ENCODE measurements at places on chromosomes 3 and 15.

- no peak for DNase-seq
Measured at GRCh38 chr3:128320551-128321340, 145.9 kb downstream of the DNAJB8 start.

DNA sequence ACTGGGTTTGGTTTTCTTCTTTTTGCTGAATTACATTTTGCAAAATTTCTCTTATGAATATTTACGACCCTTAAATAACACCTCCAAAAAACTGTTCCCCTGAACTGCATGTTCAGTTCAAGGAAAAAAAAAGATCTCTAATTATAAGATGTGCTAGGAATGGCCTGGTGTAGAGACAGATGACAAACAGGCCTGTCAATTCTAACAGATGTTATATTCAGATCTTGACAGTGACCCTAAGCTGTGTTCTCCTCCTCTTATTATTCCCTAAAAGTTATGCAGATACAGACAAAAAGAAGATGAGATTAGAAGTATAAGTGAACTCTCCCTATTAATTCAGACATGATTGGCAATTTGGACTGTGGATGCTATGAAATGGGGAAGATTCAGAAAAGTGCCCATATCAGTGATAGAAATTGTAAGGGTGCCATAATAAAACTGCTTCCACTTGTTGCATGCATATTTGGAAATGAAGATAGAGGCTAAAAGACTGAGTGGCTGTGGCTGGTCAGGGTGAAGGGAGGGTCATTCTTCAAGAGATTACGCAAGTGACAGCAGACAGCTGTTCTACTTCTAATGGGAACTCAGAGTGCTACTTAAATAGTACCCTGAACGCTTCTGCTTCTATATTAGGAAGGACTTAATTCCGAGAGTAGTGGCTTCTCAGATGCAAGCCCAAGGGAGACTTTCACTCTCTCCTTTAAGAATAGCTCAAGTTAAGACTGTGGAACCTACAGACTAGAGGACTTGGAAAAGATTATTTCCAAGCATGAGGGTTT, 75.5 kb downstream of the ADAMTS9 start:
- no peak for DNase-seq

DNA sequence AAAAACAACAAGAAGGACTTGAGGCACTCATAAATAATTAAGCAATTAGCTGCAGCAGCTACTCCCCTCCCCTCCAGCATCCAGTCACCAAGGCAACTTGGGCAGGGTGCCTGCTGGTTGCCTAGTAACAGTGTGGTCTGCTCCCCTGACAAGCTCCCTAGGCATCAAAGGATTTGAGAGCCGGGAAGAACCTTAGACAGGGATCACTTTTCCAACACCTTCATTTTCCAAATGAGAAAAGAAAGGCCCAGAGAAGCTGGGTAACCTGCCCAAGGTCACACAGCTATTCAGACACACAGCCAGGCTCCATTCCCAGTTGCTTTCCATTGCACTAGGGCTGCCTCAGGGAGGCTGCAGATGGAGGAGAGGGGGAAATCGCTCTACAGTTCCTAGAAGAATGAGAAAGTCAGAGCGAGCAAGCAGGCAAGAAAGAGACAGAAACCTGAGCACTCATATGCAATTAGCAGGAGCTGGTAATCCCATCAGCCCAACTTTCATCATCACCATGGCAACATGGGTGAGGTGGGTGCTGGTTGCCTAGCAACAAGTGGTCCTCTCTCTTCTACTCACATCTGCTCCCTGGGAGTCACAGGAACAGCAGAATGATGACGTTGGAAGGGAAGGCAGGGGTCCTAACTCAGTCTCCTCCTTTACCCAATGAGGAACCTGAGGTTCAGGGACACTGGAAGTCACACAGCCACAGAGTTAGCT, 3.6 kb upstream of the EIF4E3 start:
- peak; percentile 19 for DNase-seq

DNA sequence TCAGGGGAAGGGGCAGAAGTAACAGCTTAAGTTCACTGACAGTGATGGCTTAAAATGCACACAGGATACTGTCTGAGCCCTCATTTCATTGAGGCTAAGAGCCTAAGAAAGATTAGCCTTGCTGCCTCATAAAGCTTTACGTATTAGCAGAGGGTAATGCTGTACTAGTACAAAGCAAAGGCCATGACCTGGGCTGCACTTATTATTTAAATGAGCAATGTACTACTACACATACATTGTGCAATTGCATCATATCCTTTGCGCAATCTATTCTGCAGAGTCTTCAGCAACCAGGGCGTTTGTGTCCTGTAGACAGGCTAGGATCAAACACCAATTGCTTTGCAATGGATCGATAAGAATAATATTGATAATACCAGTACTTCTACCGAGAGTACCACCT, 221.8 kb downstream of the TPRG1 start:
- DNase-seq, result no peak

DNA sequence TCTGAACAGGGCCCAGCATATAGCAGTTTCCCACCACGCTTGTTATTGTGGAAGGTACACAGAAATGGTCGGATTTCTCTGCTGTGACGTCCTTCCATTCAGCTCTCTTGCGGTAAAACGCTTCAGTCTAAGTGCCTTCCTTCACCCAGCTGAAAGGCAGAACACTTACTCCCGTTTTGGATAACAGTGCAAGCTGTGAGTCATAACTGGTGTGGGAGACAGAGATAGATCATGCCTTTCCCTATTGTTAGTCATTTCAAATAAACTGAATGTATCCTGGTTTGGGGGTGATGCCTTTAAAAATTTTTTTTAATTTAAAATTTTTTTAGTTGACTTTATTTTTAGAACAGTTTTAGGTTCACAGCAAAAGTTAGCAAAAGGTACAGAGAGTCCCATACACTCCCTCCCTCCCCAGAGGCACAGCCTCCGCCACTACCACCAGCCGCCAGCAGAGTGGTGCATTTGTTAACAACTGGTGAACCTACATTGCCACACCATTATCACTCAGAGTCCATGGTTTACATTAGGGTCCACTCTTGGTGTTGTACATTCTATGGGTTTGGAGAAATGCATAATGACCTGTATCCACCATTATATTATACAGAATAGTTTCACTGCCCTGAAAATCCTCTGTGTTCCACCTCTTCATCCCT, 94.9 kb upstream of the NSMCE3 start:
- peak; percentile 21 for DNase-seq

- DNase-seq, result no peak
Measured at GRCh38 chr3:17132286-17133115, 247.7 kb downstream of the PLCL2 start.

- DNase-seq, result no peak
Measured at GRCh38 chr15:74170071-74170844, 3.3 kb upstream of the ISLR start.

- no peak for DNase-seq
Measured at GRCh38 chr3:111081008-111081545, 9.5 kb downstream of the NECTIN3 start.

- no peak for DNase-seq
Measured at GRCh38 chr3:87801409-87801808, 257.4 kb downstream of the CGGBP1 start.

GRCh38 chr3:111418391-111418790, 123.6 kb upstream of the CD96 start:
- DNase-seq, result no peak

- DNase-seq, result no peak
Measured at GRCh38 chr3:129343643-129344360, 65.1 kb downstream of the HMCES start.

DNA sequence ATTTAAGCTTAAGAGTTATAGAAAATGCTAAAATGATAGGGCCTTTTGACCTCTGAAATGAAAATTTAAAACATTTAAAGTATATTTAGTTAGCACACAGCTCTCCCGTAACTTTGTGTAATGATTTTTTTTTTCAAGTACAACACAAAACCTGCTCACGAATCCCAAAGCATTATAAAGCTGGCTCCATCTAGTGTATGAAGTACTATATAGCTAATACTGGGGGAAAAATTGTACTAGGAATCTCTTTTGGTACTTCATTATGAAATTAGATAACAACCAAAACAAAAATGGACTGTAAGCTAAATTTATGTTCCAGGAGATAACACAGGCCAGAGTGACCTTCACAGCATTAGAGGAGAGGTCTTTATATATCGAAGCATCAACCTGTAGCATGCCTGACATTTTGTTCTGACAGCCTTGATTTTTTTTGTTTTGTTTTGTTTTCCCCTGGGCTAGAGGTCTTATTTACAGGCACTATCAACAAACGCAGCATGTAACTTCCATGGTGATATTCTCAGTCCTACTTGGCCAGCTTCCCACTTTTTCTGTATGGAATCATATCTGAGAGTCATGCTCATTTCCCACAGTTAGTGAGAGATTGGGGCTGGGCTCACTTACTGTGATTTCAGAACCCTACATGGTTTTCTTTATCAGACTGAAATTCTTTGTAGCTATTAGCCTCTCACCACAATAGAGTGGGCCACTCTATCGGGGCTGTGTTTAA, 116.3 kb downstream of the MITF start:
- DNase-seq, result peak; percentile 12

DNA sequence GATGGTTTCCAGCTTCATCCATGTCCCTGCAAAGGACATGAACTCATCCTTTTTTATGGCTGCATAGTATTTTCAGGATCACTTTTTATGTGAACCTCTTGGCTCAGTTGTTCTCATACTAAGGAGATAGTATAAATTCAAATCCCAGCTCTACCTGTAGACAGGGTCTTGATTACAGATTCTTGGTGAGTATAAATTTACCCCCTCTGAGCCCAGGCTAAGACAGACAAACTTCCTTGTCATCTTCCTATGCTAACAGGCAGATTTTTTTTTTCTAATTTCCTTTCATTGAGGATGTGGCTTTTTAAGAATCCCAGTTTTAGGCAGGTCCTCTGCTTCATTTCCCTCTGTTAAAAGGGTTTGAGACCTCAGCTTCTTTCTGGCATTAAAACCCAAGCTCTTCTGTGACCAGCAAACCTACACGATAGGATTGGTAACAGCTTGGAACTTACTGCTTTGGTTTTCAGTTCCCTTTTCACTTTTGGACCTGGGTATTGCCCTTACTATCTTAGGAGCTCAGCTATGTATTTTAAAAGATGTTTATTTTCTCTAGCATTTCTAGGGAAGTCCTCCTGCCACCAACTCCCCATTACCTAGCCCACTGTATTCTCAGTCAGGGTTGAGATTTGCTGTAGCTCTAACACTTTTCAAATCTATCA, 72.5 kb downstream of the VPS8 start:
- DNase-seq, result no peak

DNA sequence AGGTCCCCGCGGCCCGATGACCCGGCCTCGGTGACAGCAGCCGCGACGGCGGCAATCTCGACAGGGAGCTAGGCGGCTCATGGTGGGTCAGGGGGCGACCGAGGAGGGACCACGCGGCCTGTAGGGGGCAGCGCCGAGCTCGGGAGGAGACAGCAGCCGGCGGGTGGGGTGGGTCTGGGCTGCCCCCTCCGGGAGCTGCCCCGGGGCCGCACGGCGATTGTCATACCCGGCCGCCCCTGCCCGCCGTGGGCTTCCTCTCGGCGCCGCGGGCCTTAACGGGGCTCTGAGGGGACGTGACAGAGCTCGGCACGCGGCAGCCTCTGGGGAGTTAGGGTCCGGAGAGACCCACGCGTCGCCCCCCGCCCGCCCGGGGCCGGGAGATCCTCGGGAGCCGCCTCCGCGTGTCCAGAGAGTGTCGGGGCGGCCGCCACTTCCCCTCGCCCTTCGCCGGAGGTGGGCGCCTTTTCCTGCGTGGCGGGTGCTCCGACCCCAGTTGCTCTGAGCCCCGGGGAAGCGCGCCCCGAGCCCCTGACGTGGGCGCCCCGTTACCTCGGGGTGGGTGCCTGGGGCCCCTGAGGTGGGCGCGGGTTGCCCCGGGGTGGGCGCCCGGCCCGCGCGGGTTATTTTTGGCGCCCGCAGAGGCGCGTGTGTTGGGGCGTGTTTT, 539 bp upstream of the PLCL2 start:
- peak; percentile 89 for DNase-seq

GRCh38 chr15:40471808-40472150, 995 bp downstream of the CHST14 start:
- DNase-seq, result no peak

GRCh38 chr3:16503191-16503776, 10.2 kb downstream of the RFTN1 start:
- no peak for DNase-seq

DNA sequence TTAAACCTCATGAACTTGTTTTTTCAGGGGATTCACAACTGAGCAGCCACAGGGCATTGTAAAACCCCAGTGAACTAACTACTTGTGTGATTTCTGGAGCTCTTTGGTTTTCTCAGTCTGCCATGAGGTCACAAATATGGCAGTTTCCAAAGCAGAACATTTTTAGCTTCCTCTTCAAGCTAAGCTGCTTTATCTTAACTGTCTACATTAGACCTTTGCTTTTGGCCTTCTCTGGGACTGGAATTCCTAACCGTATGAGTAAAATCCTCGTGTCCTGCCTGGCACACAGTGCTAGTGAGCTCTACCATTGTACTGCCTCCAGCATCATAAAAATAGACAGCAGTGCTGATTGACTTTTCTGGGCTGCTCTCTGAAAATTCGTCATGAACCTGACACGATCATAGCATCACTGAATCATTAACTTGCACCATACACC, 22.1 kb downstream of the CDIN1 start:
- DNase-seq, result no peak

- DNase-seq, result no peak
Measured at GRCh38 chr3:63034101-63034500, 158.9 kb upstream of the CADPS start.

DNA sequence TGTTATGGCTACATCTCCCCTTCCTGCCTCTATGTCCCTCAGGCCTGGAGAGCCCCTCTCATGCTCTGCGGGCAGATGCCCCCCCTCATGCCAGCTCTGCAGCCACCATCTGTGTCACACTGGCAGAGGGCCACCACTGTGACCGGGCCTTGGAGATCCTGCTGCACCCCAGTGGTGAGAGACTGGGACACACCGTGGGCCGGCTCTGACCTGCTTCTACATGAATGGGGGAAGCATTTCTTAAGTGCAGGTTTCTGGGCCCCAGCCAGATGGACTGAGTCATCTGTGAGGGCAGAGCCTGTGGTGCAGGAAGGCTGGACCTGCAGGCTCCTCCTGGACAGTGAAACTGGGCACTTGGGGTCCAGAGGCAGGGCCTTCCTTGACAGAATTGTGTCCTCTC, 4.8 kb downstream of the VWA5B2 start:
- DNase-seq, result no peak

DNA sequence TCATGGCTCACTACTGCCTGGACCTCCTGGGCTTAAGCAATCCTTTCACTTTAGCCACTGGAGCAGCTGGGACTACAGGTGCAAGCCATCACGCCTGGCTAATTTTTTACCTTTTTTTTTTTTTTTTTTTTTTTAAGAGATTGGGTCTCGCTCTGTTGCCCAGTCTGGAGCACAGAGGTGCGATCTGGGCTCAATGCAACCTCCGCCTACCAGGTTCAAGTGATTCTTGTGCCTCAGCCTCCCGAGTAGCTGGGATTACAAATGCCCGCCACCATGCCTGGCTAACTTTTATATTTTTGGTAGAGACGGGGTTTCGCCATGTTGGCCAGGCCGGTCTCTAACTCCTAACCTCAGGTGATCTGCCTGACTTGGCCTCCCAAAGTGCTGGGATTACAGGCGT, 50.7 kb upstream of the MELTF start:
- no peak for DNase-seq

- no peak for DNase-seq
Measured at GRCh38 chr3:9646800-9647152, 2.5 kb upstream of the MTMR14 start.

Data from HEK293T (cell line).